ENCODE measurements at places on chromosomes 6 and 20.

GRCh38 chr20:23879328-23879798 is at the start of gene CST5:
Gene CST5, minus strand, starts transcription at chr20:23879748. Its CDS starts 72 bp downstream, at chr20:23879676.
- DNase-seq = no peak

- no peak for DNase-seq
Observed at GRCh38 chr20:58294497-58295455, 14.7 kb upstream of the RAB22A start.

GRCh38 chr6:159913862-159914564 is 23.2 kb downstream of the MAS1 start:
- no peak for DNase-seq

- DNase-seq = no peak
Observed at GRCh38 chr6:44072452-44072958, 54.7 kb downstream of the MRPL14 start.

- no peak for DNase-seq
Observed at GRCh38 chr6:112821476-112821875, 474.3 kb downstream of the RFPL4B start.

DNA sequence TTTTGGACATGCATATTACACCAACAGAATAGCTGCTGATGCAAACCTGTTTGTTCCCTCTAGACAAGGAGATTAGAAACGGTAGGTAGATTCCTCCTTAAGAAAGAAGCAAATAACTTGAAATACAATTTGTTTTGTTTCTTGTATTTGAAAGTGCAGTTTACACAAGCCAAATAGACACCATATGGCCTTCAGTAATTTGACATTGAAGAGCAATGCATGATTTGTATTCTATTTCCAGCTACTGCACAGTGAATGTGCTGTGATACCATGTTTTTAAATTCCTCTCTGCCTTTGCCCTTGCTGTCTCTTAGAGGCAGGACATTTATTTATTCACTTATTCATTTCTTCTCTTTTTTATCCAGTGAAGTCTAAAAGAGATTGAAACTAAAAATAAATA is 31.9 kb upstream of the ANKEF1 start:
- DNase-seq = no peak

DNA sequence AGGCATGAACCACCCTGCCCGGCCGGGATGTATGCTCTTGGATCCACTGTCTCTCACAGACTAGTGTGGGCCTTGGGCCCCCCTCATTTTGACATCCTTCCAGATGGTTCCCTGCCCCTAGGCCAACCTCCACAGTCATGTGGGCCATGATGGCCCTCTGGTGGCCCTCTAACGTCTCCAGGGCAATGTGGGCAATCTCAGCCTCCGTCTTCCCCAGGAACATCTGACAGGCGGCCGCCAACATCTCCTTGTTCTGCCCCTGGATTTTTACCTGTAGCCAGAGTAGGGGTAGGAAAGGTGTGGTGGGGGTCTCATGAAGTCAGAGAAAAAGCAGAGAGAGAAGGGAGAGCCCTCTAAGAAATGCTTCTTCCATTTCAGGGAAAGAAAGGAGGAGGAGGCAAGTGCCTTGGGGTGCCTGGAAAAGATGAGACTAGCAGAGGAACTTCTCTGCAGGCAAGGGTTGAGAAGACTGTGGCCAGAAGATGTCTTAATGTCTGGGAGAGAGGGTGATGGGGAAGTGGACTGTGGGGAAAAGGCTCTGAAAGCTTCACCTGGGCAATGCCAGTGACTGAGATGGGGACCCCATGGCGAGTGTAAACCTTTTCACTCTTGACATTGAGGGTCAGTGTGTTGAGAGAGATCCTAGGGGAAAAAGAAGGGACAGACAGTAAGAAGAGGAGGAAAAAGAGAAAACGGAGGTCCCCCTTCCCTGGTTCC is 1.3 kb downstream of the FLOT1 start:
- no peak for DNase-seq

GRCh38 chr6:344816-345340 is 46.7 kb upstream of the IRF4 start:
- DNase-seq = no peak
